ENCODE measurements at places on chromosomes 4 and X. TPM values are rescaled to one million over a fixed set of nuclear protein-coding genes. Genes with fewer than 3 reads are reported as not detected.

TENM3 gene
- 16.3 TPM for total RNA-seq

SLC26A1 gene
- total RNA-seq, result 0.22 TPM

TBC1D8B gene
- 9.3 TPM for total RNA-seq

DDIT4L gene
- total RNA-seq, result 3.2 TPM

DNA sequence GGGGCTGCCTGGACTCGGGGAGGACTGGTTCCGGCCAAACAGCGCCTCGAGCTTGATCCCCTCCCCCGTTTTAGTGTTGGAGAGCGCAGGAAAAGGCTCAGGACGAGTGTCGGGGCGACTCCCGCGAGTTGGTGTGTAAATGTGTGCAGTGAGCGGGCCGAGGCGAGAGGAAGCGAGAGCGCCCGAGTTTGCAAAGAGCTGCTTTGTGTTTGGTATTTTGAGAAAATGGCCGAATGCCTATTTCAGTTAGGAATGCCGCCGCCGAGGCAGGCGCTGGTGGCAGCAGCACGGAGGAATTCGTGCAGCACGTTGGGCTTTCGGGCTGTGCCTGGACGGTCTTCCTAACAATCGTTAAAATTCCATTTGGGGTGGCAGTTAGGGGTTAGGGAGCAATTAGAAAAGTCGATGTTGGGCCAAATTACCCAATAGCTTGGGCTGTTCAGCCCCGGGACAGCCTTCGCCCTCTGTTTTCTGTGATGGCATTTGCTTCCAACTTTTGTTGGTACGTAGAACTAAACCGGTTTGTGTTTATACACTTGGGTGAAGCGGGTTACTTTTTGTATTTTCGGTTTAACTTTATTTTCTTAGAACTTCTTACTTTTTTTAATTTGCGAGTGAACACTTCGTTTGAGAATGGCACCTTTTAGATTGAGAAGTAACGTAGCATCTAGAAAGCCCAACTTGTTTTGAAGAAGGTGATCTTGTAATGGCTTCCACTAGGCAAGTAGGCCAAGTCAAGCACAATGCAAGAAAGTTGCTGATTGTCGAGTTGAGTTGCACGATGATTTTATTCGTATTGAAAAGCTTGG is 1.6 kb downstream of the REST start:
- peak; percentile 84 for DNase-seq

FBXO8 gene
- 27.7 TPM for total RNA-seq

DNA sequence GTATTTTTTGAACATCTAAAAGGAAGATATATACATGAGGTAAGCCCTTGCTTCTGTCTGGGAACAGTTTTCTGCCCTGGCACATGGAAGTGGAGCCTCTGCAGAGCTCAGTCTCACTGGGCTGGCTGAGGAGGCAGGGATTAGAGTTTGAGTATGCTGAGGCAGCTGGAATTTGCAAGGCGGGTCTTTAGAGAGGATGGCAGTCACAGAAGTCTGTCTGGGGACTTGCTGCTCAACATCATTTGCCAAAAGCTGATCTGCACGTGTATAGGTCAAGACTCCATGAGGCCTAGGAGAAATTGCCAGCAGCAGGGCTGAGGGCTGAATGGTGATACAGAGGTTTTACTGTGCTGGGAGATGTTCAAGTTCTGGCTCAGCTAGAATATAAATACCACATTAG is 163.6 kb upstream of the ANK2 start:
- DNase-seq, result no peak

DNA sequence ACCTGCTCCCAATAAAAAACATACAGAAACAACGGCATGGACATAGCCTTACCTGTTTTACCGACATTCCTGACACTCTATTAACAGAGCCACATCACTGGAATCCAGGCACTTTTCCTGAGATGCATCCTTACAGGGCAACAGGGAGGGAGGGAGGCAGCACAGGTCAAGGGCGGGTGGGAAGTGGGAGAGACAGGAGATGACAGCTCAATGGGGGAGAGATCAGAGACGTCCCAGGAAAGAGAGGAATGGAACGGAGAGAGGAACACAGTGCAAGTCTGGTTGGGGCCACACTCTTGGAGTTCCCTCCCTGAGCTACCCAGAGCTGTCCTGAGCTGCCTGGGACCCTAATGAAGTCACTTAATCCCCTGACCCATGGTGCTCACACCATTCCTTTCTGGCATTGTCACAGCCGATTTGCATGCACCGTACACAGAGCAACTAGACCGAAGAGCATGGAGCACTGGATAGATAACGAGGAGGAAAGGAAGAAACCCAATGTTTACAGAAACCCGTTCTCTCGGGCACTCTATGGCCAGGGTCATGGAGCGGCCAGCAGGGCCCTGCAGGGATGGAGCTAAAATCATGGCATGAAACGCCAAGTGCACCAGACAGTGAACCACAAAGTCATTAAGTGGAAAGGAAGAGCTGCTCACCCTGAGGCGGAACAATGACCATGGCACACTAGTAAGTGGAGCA is 93.1 kb downstream of the NSUN7 start:
- DNase-seq, result no peak

DNA sequence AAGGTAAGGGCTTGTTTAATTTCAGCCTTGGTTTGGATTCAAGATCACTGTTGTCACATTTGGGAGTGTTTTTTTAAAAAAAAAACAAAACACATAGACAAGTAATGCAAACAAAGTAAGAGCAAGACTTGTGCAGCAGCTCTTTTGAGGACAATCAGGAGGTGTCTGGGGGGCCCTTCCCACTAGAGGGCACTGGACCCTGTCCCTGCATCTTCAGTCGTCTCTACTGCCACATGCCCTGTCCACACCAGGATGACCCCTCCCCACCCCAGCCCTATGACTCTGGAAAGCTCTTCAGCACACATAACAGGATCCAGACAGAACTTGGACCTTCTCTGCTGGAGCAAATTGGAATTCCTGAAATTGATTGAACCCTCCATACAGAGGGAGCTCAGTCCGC is 71.0 kb downstream of the USP46 start:
- peak; percentile 39 for DNase-seq

GRCh38 chr4:13627178-13627605 is 333 bp downstream of the BOD1L1 start:
- DNase-seq, result no peak

GRCh38 chr4:131366714-131367113 is 1782.4 kb upstream of the PCDH10 start:
- DNase-seq, result no peak

SLC9B1 gene
- not detected for total RNA-seq

DNA sequence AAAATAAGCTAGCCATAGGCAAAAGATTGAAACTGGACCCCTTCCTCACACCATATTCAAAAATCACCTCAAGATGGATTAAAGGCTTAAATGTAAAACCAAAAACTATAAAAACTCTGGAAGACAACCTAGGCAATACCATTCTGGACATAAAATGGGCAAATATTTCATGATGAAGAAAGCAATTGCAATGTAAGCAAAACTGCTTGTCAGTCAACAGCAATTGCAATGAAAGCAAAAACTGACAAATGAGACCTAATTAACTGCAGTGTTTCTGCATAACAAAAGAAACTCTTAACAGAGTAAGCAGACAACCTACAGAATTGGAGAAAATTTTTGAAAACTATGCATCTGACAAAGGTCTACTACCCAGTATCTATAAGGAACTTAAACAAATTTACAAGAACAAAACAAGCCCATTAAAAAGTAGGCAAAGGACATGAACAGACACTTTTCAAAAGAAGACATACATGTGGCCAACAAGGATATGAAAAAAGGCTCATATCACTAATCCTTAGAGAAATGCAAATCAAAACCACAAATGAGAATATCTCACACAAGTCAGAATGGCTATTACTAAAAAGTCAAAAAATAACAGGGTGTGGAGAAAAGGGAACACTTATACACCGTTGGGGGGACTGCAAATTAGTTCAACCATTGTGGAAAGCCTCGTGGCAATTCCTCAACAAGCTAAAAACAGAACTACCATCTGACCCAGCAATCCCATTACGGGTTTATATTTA is 46.7 kb downstream of the CFAP299 start:
- no peak for DNase-seq

GRCh38 chr4:178955614-178956013 is 1513.4 kb upstream of the AGA start:
- DNase-seq, result no peak

STARD8 gene
- 4.9 TPM for total RNA-seq

DNA sequence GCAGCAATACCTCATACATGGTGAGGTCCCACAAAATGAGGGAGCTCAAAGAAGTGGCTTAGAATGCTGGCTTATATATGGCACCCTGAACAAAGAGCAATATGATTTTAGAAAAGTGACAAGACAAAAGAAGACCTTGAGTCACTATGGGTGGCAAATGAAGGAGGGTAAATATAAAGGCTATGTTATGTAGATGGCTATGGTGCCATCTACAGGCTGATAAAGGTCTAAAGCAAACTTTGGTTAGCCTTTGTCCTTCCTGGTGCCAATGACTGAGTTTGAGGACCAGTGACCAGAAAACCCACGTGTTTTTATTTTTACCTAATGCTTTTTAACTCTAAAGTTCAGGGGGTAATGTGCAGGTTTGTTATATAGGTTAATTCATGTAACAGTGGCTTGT is 151.8 kb downstream of the CCNG2 start:
- DNase-seq, result peak; percentile 71

- peak; percentile 29 for DNase-seq
Measured at GRCh38 chr4:122218762-122219161, 66.6 kb downstream of the BLTP1 start.

GRCh38 chr4:181529537-181529936 is 713.7 kb upstream of the TENM3 start:
- DNase-seq, result no peak

DNA sequence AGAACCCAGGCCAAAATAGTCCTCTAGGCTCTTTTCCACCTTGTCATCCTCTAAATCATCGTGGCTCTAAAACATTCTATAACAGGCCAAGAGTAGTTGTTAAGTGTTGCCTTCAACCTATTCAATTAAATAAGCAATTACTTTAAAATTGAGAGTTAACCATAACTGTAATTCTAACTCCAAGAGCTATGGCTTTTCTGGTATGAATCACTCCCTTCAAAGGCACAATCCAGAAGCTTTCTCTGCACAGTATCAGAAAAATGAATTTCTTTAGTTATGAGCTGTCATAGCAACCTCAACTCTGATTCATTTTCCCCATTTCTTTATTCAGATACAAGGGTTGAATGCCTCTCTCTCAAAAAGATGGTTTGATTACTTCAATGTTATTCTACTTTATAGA is 21.7 kb downstream of the INPP4B start:
- DNase-seq, result peak; percentile 68

DNA sequence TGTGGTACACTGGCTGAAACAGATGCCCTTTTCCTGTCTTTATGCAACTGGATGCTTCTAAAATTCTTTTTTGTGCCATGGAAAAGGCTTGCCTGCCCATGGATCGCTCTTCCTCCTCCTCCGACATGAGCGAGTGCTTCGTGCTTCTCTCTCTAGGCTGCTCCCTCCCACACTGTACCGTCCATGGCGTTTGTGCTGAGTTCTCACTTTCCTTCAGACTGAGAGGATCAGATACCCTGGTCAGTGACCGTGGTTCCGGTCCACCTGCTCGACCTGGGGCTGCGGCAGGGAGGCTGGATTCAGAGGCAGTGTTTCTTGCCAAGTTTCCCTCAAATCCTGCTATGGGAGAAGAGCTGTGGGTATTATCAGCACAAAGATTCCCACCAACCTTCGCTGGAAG is 10.2 kb upstream of the CLDN24 start:
- DNase-seq, result no peak

- DNase-seq, result no peak
Measured at GRCh38 chr4:129623233-129623875, 527.4 kb downstream of the C4orf33 start.

GRCh38 chr4:138961664-138962063 is 53.9 kb upstream of the NOCT start:
- DNase-seq, result no peak
